Kidney epithelial cell (primary cell): ENCODE measurements at places on chromosomes 5 and 9. TPM values are rescaled to one million over a fixed set of nuclear protein-coding genes. Genes with fewer than 3 reads are reported as not detected.
A peak's percentile ranks its signal among the peaks of the same experiment; 100 is the strongest.

- no peak for DNase-seq
Measured at GRCh38 chr9:20703146-20703545, 19.1 kb downstream of the FOCAD start.

The ERAP2 gene
- 19.1 and 19.2 TPM in 2 replicates for total RNA-seq

GRCh38 chr5:61048534-61048933 is 103.5 kb downstream of the NDUFAF2 start:
- peak; percentile 82 for DNase-seq

- DNase-seq = no peak
Measured at GRCh38 chr9:27336126-27336525, 39.2 kb upstream of the EQTN start.

DNA sequence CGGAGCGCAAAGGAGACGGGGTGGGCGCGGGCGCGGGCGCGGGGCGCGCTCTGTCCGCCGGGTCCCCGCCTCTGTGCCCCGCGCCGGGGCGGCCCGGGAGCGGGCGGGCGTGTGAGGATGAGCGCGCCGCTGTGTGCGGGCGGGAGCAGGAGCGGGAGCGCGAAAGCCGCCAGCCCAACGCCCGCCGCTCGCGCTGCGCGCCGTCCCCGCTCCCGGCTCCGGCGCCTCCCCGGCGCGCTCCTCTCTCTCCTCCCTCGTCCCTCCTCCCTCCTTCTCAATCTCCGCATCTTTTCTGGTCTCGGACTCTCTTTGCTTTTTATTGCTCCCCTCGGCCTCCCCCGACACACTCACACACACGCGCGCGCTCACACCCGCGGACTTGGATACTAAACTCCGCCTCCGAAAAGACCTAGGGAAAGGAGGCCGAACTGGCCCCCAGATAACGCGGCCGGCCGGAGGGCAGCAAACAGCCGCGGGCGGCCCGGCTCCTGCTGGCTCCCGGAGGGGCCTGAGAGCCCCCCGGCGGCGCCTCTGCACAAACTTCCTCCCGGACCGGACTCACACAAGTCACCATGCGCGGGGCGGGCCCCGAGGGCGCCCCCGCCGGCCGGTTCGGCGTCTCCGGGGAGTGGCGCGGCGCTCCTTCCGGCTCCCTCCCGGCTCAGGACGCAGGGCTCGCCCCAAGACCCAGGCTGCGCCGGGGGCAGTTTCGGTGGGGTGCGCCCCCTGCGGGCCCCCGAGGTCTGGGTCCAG is at the start of gene FIBCD1:
FIBCD1 (minus strand) TSS at position 596 of the 753 bp plus-strand sequence. CDS start 640 bp downstream, outside the sequence.
- no peak for DNase-seq

The CNOT6 gene
- 31.1 and 34.9 TPM in 2 replicates for total RNA-seq

GRCh38 chr9:18124760-18125159 is 349.2 kb upstream of the ADAMTSL1 start:
- no peak for DNase-seq

DNA sequence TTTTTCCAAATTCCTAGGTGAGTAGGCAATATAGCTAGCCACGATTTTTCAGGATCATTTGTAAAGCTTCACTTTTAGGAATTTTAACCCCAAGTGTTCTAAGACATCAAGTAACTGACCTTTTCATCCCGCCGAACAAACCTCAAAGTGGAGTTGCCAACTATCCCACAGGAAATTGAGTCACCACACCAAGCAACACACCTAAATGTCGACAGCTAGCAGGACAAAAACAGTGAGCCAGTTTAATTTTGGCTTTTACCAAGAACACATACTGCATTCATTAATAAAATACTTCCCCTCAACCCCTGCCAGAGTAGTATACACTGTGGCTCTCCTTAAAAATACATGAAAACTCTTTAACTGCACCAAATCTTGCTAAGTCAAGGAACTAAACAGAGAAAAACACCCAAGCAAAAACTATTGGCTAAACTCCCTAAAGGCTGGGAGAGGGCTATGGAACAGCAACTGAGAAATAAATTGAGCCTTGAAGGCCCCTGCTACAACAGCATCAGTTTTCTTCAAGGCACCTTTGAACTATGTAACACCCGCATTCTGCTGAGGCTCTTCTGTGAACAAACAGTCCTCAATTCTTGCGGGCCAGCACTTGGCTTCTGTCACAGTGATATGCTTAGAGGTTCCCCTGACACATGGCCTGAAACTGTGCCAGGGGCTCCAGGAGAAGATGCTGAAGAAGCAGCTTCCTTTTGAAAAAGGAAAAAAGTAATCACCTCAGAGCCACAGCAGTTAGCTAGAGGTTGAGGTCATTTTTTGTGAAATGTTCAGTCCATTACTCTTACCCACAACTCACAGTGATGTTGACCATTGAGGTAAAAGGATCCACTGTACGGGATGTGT is 459.6 kb downstream of the RAB3C start:
- peak; percentile 61 for DNase-seq

The HAUS6 gene
- 15.5 and 18.0 TPM in 2 replicates for total RNA-seq

- DNase-seq = no peak
Measured at GRCh38 chr9:21075484-21075883, 2.3 kb downstream of the IFNB1 start.

DNA sequence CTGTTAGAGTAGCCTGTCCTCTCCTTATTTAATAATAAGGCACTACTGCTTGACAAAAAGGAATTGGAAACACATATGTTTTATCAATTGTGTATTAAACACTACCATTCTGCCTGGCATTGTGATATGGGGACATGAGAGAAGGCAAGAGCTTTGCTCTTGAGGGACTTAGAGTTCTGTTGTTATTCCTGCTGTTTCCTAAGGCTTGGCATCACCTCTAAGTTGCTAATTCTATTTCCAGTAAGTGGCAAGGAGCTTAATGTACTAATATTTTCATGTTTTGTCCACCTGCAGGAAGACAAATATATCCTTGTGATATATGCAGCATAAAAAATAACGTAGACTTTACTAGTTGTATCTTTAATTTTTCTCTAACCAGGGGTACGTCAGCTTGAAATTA is 12.6 kb downstream of the HMGCR start:
- no peak for DNase-seq

DNA sequence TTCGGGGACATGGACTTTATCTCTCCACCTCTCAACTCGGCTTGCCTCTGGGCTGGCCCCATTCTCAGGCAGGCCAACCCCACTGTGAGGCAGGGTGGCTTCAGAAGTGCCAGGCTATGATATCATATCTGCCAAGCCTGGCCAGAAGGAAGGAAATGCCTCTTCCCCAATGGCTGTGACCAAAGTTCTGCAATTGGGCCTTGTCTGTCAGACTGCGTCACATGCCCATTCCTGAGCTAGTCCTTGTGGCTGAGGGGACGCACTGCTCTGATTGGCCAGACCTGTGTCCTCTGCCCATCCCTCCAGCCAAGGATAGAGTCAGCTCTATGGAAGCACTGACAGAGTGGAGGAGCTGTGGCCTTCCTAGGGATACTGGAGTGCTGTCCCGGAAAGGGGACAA is 11.9 kb downstream of the SMIM23 start:
- no peak for DNase-seq

- DNase-seq = peak; percentile 14
Measured at GRCh38 chr5:160369990-160370712, at the start of gene C1QTNF2. Gene C1QTNF2, minus strand, starts transcription at chr5:160370626. Its CDS starts 15,615 bp downstream, at chr5:160355011.

The TAF11L10 gene
- total RNA-seq = not detected in 2 replicates

DNA sequence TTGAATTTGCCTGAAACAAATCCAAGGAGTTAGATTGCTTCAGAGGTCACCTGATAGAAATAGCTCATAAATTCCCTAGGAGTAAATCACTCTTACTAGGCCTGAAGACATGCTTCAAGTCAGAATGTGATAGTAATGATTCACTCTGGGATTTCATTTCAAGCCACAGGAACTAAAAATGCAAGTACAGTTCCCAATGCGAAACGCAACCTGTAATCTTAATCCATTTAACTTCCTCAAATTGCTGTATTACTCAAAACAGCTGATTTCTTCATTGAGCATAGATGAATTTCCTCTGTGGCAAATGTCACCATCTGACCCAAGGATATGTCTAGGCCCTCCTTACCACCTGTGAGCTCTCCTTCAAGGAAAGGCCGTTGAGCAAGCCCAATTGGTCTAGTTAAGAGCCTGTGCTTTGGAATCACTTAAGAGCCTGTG is 32.1 kb upstream of the IL6ST start:
- DNase-seq = peak; percentile 81

DNA sequence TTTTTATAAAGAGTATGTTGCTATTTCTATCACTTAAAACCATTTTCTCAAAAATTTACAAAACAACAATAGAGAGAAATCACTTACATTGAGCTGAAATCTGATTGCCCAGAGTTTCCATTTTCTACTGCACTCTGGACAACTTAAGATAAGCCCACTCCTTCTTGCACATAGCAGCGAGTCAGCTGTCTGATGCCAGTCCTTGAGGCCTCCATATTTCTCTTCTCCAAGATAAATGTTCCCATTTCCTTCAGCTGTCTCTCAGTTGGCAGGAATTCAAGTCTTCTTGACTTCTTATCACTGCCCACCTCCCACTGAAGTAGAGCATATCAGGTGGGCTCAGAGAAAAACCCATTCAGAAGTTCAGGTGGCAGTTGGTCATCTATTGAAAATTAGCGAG is 78.5 kb upstream of the PIP5K1B start:
- DNase-seq = no peak

DNA sequence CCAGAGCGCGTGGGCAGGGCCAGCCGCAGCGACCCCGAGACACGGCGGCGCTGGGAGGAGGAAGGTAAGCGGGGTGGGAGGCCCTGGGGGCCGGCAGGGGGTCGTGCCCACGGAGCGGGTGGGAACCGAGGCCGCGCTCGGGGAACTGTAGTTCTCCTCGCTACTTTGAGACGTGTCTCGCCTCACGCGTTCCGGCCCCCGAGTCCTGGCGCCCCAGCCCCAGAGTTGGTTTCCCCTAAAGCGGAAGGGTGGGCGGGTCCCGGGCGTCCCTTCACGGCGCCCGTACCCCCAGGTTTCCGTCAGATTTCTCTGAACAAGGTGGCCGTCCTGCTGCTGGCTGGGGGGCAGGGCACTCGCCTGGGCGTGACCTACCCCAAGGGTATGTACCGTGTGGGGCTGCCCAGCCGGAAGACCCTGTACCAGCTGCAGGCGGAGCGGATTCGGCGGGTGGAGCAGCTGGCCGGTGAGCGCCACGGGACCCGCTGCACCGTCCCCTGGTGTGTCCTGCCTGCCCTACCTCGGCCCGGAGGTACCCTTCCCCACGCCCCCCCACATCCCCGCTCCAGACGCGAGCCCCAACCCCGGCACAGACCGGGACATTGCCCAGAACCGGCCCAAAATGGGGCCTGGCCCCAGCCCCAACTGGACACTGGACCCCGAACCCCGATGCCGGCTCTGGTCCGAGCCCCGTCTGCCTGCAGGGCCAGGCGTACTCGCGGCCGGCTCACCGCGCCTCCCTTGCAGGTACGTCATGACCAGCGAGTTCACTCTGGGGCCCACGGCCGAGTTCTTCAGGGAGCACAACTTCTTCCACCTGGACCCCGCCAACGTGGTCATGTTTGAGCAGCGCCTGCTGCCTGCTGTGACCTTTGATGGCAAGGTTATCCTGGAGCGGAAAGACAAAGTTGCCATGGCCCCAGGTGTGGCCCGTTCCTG is 709 bp downstream of the UAP1L1 start:
- DNase-seq = no peak

GRCh38 chr5:109080896-109081295 is 328.9 kb downstream of the PJA2 start:
- no peak for DNase-seq

- DNase-seq = no peak
Measured at GRCh38 chr9:78294290-78295176, 2.4 kb upstream of the PSAT1 start.

GRCh38 chr5:41356786-41357185 is 143.5 kb upstream of the C6 start:
- DNase-seq = no peak

DNA sequence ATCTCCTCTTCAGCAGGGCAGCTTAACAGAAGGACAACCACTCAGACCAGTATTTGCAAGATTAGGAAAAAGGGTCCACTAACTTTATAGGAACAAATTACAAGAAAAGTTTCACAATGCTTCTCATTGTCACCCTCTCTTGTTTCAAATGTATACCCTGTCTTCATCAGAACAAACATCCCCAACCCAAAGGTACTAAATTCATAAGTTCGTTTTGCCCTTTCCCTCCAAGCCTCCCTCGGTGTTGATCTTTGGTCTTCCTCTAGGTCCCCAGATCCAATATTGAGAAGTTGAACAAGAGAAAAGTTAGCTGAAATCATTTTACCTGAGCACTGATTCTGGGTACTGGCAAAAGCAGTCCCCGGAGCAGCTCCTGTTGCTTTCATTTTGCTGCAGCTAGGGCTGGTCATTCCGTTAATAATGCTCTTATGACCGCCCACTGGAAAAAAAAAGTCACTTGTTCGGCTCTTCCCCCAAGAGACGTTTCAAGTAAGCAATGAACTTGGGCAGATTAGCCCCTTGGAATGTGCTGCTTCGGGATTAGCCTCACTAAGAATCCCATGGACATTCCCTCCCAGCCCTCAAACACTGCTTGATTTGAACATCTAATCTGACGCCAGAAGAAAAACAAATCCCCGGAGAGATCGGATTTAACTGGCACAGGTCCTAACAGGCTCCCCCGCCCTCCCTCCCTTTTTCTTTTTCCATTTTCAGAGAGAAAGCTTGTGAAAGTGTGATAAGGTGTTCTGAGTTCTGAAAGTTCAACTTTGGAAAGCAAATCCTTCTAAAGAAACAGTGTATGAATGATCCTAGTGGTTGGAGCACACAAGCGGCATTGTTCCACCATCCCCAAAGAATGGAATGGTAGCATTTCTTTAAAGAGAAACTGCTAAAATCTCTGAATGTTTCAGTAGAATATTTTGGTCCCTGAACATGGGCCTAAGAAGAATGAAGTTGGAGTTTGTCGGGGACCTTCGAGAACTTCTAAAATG is 252.5 kb downstream of the TRPM3 start:
- DNase-seq = no peak

- DNase-seq = no peak
Measured at GRCh38 chr5:103305809-103306208, 47.2 kb downstream of the MACIR start.

GRCh38 chr9:135673941-135674340 is 10.8 kb downstream of the LCN9 start:
- DNase-seq = no peak
